ENCODE measurements at places on chromosomes 1 and 21.

GRCh38 chr1:64526312-64526711 is 56.4 kb downstream of the CACHD1 start:
- DNase-seq, result no peak

- DNase-seq, result no peak
Observed at GRCh38 chr1:179169616-179170467, 59.6 kb downstream of the ABL2 start.

- DNase-seq, result no peak
Observed at GRCh38 chr1:48744032-48744431, 32.7 kb downstream of the BEND5 start.

GRCh38 chr21:45250914-45251634 is 36.6 kb downstream of the POFUT2 start:
- DNase-seq, result no peak

DNA sequence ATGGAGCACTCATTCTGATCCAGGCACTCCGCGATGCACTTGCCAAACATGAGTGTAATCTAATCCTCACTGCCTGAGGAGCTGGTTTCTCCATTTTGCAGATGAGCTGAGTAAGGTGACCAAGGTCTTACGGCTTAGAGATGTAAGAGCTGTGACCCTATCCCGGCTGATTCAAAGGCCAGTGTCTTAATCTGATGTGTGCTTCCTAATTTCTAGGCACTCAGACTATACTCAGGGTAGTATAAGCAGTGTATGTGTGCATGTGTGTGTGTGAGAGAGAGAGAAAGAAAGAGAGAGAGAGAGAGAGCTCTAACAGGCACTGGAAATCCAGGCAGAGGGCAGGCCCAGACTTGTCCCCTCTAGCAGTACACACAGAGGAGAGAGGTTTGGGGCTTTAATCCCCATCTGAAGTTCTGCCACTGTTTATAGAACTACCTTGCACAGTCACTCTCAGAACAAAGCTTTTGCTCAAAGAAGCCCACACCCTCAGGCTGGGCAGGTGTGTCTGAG is 188.2 kb downstream of the ZBTB18 start:
- DNase-seq, result no peak

DNA sequence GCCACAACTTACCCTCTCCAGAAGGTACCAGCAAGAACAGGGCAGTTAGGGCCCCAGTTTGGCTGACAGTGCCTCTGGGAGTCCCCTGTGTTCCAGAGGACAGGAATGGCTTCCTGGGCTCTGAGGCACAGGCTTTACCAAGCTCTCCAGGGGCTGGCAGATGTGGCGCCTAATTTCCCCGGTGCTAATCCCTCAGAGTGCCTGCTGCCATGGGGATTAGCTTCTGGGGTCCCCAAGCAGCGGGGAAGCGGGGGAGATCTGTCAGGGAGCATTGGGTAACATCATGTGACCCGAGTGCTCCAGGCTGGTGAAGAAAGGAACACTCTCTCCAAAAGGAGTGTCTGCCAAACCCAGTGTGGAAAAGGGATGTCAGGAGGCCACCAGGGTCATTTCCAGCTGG is at the start of gene LACTBL1:
TSS of gene LACTBL1 (minus strand) at position 107 of the 400 bp plus-strand sequence. CDS start 550 bp downstream, outside the sequence.
- no peak for DNase-seq

Measured in OCI-LY7 (cell line).